ENCODE measurements at places on chromosomes 2 and 18.

GRCh38 chr2:168712053-168712452 is 90.4 kb upstream of the NOSTRIN start:
- no peaks in the 10 kb centered on the region for H3K27me3 ChIP-seq
- no peaks in the 10 kb centered on the region for H3K4me1 ChIP-seq
- H3K4me3 ChIP-seq, result no peak overlapping the region
- no peak overlapping the region for H3K27ac ChIP-seq

GRCh38 chr2:8094526-8094925 is 587.3 kb upstream of the ID2 start:
- H3K27me3 ChIP-seq, result no peaks in the 10 kb centered on the region
- H3K36me3 ChIP-seq, result no peaks in the 10 kb centered on the region
- no peak overlapping the region for H3K27ac ChIP-seq
- DNase-seq, result no peak
- H3K4me3 ChIP-seq, result no peak overlapping the region
- no peaks in the 10 kb centered on the region for H3K4me1 ChIP-seq

- no peak for DNase-seq
- H3K36me3 ChIP-seq, result no peaks in the 10 kb centered on the region
- H3K27ac ChIP-seq, result no peak overlapping the region
- H3K4me1 ChIP-seq, result no peaks in the 10 kb centered on the region
- H3K27me3 ChIP-seq, result no peaks in the 10 kb centered on the region
Measured at GRCh38 chr2:40032650-40033319, 253.7 kb upstream of the THUMPD2 start.

DNA sequence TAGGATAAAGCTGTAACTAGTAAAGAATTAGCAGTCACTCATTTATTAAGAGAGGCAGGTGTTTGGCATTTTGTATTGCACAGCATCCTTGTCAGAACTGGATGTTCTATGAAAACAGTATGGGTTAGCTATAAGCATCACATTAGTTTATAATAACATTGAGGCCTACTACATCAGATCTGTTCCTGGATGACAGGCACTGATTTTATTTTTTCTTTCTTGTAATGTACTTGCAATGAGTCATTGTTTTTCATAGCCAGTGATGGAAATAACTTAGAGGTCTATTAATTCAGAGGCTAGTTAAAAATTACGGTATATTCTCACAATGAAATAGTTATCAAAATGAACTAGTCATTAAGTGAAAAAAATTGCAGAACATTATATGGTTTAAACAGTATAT is 13.0 kb upstream of the RMDN2 start:
- no peaks in the 10 kb centered on the region for H3K36me3 ChIP-seq
- no peaks in the 10 kb centered on the region for H3K27me3 ChIP-seq
- H3K4me1 ChIP-seq, result peaks cover under 1% of the 10 kb centered on the region
- no peak overlapping the region for H3K27ac ChIP-seq

DNA sequence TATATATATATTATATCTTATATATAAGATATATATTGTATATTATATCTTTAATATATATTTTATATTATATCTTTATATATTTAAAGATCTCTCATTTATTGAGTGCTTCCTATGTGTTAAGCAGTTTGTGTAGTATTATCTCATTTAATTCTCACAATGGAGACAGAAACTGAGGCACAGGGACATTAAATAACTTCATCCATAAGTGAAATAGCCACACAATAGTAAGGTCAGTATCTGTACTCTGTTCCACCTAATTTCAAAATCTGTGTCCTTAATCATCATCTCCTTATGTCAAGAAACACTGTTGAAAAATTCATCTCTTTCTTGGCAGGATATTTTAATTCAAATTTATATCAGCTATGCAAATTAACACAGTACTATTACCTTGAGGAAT is 52.8 kb upstream of the CD302 start:
- H3K27me3 ChIP-seq, result no peaks in the 10 kb centered on the region
- H3K4me3 ChIP-seq, result no peak overlapping the region
- no peaks in the 10 kb centered on the region for H3K4me1 ChIP-seq

GRCh38 chr18:77495982-77496690 is 246.5 kb downstream of the GALR1 start:
- H3K27ac ChIP-seq, result no peak overlapping the region
- DNase-seq, result no peak
- H3K4me1 ChIP-seq, result no peaks in the 10 kb centered on the region

GRCh38 chr2:221343524-221343923 is 228.6 kb downstream of the EPHA4 start:
- no peaks in the 10 kb centered on the region for H3K27me3 ChIP-seq
- no peaks in the 10 kb centered on the region for H3K36me3 ChIP-seq
- no peak overlapping the region for H3K4me3 ChIP-seq
- H3K27ac ChIP-seq, result no peak overlapping the region

DNA sequence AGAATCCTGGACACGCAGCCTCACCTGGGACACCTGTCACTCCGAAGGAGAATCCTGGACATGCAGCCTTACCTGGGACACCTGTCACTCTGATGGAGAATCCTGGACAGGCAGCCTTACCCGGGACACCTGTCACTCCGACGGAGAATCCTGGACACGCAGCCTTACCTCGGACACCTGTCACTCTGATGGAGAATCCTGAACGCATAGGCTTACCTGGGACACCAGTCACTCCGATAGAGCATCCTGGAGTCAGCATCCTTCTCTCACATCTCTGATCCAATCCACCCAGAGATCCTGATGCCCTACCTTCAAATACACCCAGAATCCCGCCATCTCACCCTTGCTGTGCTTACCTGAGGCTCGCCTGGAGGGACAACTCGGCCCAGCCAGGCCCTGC is 154.9 kb downstream of the NDUFA10 start:
- H3K27ac ChIP-seq, result no peak overlapping the region
- H3K36me3 ChIP-seq, result no peaks in the 10 kb centered on the region
- H3K4me1 ChIP-seq, result no peaks in the 10 kb centered on the region
- H3K27me3 ChIP-seq, result no peaks in the 10 kb centered on the region

DNA sequence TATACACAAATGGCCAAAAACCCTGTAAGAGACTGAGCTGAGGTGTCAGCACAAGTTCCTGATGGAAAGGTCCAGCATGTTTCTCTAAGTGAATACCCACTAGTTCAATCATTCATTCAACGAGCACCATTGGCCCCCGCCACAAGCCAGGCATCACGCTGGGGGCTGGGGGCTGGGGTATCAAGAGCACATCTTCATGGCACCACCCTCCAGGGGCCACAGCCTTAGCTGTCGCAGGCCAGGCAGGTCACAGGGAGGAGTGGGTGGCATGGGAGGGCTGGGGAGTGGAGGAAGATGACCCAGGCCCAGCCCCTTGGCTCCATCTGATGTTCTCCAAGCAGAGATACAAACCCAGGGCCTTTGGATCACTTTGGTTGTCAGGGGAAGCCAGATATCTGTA is 97.9 kb downstream of the ACKR3 start:
- H3K27me3 ChIP-seq, result no peaks in the 10 kb centered on the region
- no peaks in the 10 kb centered on the region for H3K36me3 ChIP-seq
- no peak overlapping the region for H3K27ac ChIP-seq
- no peak overlapping the region for H3K4me3 ChIP-seq
- H3K4me1 ChIP-seq, result no peaks in the 10 kb centered on the region

DNA sequence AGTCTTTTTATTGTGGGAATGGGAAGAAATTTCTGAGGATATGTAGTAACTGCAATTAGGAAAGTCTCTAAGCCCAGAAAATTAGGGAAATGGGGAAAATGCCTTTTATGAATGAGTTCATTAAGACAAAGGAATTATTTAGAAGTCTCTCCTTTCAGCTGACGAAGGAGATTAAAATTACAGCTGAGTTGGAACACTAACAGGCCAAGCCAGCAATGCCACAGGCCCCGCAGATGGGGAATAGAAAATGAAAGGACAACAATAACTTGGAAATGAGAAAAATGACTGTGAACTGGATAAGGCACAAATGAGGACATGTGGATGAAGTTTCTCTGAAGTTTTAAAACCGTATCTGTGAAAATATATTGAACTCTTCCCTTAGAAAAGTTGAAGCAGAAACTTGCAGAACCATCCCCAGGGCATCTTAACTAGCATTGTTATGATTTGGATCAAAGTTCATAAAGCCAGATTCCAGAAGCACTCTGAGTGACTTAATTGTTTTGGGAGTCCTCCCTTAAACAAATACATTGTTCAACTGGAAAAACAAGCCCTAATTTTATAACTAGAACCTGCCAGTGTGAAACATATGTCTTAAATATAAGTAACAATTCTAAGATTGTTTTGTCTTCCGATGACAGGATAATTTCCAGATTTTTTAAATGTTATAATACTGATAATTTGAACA is 51.3 kb downstream of the C2orf76 start:
- H3K27me3 ChIP-seq, result no peaks in the 10 kb centered on the region
- no peaks in the 10 kb centered on the region for H3K4me1 ChIP-seq
- H3K4me3 ChIP-seq, result no peak overlapping the region
- no peak overlapping the region for H3K27ac ChIP-seq

DNA sequence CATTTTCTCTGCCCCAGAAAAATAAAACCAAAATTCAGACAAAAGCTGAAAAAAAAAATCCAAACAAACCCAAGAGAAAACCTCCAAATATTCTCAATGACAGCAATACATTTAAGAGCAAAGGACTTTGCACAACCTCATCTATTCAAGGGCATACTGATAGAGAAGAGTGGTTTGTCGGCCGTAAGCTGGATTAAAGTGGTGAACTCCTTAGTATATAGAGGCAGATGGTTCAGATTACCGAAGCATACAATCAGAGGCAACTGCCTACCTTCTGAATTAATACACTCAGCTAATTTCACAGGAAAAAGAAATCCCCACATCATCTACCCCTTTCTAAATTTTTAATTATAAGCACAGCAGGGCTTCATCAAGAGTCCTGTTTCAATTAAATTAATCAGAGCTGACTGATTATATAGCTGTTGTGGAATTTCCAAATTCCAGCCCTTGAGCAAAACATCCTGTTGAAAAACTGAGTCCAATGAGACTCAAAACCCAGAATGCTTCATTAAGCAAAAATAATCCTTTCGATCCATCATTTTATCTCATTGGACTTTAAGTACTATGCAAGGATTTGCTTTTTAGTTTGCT is at the start of gene CPLX4:
Gene CPLX4 (minus strand): TSS at position 190 of the 591 bp plus-strand sequence. CDS start 187 bp downstream, at position 3.
- H3K27ac ChIP-seq, result no peak within 1 kb of the TSS
- no peaks in the 10 kb centered on the region for H3K36me3 ChIP-seq
- DNase-seq, result no peak
- no peaks in the 10 kb centered on the region for H3K4me1 ChIP-seq
- no peak within 1 kb of the TSS for H3K4me3 ChIP-seq

- H3K27me3 ChIP-seq, result no peaks in the 10 kb centered on the region
- H3K4me1 ChIP-seq, result no peaks in the 10 kb centered on the region
- H3K4me3 ChIP-seq, result no peak overlapping the region
- H3K27ac ChIP-seq, result no peak overlapping the region
- no peak for DNase-seq
- H3K36me3 ChIP-seq, result no peaks in the 10 kb centered on the region
Measured at GRCh38 chr2:231634951-231635875, 42.5 kb downstream of the TEX44 start.

DNA sequence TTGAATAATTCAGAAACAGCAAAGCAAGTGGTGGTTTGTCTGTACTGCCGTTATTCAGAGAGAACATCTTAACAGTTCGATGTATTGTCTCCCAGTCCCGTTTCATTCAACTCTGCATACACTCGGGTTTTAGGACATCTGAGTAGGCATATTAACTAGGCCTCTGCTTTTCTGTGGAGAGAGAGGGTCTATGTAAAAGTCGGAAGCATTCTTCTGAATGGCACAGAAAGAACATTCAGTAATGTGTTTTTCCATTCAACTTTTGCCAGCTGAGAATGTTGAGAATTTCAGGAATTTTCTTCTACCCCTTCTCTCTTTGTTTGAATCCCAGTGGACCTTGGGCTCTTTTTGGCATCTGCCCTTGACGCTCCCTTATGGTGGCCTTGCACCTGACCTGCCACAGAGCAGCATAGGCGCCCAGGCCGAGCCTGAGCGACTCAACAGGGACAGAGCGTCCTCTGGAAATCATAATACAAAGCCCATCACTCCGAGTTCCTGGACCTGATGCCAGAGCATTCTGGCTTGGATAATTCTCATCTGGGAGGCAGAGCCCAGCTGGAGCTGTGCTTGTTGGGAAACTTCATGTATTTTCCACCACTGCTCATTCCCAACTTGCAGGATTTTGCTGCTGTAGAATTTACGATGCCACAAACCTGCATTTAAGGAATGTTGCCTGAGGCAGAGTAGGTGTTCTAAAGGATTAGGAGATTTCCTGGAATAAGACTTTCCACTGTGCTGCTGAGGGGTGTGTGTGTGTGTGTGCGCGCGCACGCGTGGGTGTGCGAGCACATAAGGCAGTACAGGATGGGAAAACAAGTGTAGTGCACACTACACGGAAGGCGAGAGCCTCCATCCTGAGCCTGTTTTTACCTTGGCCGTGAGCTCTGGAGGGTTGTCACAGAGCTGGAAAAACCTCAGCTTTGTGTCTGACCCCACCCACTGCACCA is 77.2 kb upstream of the TXNDC2 start:
- H3K4me1 ChIP-seq, result peaks cover 3% of the 10 kb centered on the region
- H3K4me3 ChIP-seq, result no peak overlapping the region
- no peaks in the 10 kb centered on the region for H3K27me3 ChIP-seq
- H3K27ac ChIP-seq, result peak overlapping the region; percentile 98
- H3K36me3 ChIP-seq, result no peaks in the 10 kb centered on the region

DNA sequence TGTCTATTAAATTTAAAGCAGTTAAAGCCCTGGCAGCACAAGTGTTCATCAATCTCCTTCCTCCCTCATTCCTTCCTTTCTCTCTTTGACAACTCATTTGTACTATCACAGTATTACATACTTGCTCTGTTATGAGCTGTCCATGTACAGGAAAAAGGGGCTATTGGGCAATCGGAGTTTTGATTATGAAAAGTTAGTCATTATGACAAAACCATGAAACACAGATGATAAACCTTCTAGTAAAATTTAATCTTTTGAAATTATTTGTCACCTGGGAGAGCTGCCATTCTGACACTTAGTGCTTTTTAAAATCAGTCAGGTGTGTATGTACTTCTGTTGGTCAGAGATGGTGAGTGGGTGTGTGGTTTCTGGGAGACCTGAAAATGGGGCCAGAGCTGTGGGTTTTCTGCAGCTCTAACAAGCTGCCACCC is 39.4 kb downstream of the MAP4K4 start:
- no peak overlapping the region for H3K4me3 ChIP-seq
- H3K27me3 ChIP-seq, result no peaks in the 10 kb centered on the region
- peaks cover 19% of the 10 kb centered on the region for H3K4me1 ChIP-seq
- H3K27ac ChIP-seq, result no peak overlapping the region
- no peak for DNase-seq

DNA sequence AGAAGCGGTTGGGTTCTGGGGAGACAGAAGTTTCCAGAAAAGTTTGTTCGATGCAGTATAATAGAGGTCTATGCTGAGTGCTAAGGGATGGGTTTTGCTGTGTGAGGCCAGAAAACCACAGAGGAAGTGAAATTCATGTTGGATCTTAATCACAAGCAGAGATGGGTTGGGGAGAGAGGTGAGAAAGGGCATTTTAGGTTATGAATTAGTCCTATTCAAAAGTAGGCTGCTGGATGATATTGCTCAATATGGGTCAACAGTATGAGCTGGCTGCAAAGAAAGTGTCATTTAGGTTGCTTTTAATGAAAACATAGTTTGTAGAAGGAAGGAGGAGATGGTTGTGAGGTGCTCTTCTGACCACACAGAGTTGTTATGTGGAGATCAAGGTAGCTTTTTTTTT is 118.8 kb upstream of the LHCGR start:
- H3K27ac ChIP-seq, result no peak overlapping the region
- no peaks in the 10 kb centered on the region for H3K27me3 ChIP-seq
- H3K4me1 ChIP-seq, result no peaks in the 10 kb centered on the region
- no peak for DNase-seq
- H3K36me3 ChIP-seq, result no peaks in the 10 kb centered on the region

- H3K4me3 ChIP-seq, result no peak overlapping the region
- H3K36me3 ChIP-seq, result no peaks in the 10 kb centered on the region
- H3K4me1 ChIP-seq, result no peaks in the 10 kb centered on the region
- no peak for DNase-seq
- no peaks in the 10 kb centered on the region for H3K27me3 ChIP-seq
Measured at GRCh38 chr2:40937284-40937683, 485.4 kb upstream of the SLC8A1 start.

All from aorta (tissue), 5 donors.